ENCODE measurements at places on chromosomes 7 and 10.

- DNase-seq, result no peak
Measured at GRCh38 chr10:85098835-85099521, 770.6 kb downstream of the CCSER2 start.

DNA sequence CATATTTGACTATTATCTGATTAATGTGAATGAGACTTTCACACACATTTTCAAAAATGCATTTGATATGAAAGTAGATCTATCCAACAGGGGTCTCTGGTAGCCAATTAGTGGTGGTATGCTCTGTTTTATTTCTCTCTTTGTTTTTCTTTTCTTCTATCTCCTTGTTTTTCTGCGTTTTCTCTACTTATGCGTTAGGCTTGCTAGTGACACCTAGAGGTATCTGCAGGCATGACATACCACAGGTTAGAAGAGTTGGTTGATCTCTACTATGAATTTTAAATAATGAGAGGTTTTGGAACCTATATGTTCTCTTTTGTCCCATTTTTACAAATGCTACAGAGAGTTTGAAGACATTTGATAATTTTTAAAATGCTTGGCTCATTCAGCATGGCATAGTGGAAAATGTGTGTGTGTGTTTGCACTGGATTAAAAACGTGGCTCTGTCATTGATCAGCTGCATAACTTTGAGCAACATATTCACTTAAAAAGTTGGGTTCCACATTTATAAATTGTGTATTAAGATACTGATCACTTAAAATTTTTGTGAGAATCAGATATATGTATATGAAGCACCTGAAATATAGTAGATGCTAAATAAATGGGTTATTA, 28.1 kb upstream of the PLXDC2 start:
- DNase-seq, result no peak

GRCh38 chr7:151330661-151331060, 11.0 kb upstream of the NUB1 start:
- no peak for DNase-seq

- no peak for DNase-seq
Measured at GRCh38 chr10:5765617-5766016, 47.6 kb downstream of the GDI2 start.

DNA sequence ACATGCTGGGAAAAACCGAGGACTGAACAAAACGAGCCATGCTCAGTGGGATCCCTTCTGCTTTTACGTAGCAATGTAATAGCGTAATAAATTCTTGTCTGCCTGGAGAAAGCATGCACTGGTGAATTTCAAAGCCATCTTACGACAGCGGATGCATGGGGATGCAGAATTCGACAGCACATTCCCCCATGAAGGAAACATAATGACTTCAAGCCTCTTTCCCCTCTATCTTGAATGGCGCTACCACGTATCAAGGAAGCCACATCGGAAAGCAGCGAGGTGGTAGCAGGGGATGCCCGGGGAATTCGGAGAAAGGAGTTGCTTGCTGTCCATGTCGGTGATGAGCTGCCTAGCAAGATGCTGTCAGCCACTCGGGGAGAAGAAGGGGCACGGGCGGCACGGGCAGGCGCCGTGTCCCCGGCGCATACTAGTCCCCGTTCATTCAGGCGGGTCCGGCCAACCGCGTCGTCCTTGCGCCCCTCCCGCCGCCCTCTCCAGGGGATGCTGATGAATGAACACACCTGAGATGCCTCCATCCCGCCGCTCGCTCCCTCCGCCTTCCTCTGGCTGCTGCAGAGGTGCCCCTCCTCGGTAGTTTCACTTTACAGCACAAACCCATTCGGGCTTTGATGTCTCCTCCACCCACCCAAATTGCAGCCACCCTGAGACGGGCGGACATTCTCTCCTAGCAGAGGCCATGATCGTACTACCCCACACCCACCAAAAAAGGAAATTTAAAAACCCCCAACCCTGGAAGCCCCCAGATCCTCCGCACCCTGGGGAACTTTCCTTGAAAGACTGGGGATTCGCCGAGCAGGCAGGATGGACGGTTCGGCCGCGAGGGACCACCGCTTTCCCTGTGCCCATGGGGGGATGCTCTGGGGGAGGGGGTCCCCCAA, 644 bp downstream of the SORBS1 start:
- no peak for DNase-seq

DNA sequence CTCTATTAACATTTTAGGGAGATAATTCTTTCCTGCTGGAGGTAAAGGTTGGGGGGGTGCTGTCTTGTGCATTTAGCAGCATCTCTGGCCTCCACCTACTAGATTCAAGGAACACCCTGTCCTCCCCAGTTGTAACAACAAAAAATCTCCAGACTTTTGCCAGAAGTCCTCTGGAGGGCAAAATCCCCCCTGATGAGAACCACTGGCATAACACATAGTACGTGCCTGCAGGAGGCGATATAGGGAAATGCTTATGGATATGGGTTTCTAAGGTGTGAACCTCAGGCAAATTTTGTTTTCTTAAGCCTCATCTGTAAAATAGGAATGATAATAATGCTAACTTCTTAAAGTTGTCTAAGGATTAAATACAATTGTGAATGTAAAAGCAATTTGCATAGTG, 2.9 kb upstream of the OSBPL3 start:
- DNase-seq, result no peak

- no peak for DNase-seq
Measured at GRCh38 chr7:75920431-75921161, 5.6 kb downstream of the POR start.

GRCh38 chr10:111475720-111476119, 398.9 kb downstream of the ADRA2A start:
- DNase-seq, result no peak

- no peak for DNase-seq
Measured at GRCh38 chr10:17548770-17549169, 68.4 kb downstream of the HACD1 start.

- no peak for DNase-seq
Measured at GRCh38 chr10:79146611-79147130, 77.9 kb downstream of the ZMIZ1 start.

DNA sequence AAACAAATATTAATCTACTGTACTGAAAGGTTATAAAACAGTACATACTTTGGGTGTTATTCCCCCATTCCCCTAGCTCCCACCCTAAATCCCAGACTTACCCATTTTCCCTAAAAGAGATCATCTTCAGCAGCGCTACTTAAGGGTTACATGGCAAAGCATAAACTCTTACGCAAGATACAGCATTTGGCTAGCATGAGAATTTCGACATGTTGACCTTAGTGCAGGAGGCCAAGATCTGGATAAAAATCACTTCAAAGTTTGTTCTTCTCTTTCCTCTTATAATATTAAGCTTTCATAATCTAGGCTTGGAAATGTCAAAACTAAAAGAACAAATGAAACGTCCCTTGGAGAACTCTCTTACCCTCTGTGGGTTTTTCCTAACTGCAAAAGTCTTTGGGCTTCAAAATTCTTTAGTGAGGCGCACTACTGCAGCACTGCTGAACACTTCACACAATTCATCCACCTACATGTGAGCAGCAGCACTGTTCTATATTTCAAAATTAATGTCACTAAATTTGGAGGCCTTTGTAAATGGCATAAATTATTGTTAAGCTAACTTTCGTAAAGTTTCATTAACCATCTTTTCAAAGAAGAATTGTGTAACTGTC, 59.5 kb upstream of the PDLIM1 start:
- DNase-seq, result no peak

DNA sequence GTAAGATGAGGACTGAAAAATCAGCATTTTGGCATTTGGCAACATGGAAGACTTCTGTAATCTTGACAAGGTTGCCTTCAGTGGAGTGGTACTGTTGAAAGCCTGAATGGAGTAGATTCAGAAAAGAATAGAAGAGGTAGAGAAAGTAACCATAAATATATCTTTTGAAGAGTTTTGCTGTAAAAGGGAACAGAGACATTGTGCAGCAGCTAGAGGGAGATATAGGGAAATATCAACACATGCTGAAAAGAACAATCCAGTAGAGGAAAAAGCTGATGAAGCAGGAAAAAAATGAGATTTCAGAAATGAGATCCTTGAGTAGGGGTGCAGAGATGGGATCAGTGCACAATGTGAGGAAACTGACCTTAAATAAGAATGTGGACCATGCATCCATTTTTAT, 60.0 kb downstream of the RAPGEF5 start:
- DNase-seq, result no peak

DNA sequence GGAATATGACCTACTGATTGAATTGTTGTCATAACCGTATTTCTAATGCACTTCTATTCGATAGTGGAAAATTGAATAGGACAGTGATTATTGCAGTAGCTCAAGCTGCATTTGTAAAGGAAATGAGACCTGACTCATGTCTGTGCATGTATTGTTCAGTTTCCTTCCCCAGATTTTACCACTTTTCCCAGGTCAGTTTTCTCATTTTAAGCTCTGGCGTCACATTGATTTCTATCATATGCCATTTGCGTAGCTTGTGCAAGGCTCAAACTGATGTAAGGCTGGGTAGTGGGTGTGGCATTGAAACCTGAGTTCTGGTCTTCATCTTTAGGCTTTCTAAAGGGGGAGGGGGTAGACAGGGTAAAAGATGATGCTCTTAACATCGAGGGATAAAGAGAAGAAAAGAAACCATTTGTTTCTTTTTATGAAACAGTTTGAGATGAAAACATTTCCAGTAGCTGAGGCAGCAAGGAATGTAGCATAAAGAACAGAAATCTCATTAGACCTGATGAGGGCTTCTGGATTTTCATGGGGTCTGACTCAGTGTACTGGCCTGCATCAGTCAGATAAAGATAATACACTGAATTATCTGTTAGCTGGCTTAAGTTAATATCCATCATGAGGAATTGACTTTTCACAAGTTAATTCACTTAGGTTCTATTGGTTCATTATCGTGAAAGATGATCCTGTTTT, 182.3 kb upstream of the CDCA7L start:
- DNase-seq, result no peak
